LHCN-M2 (cell line): ENCODE measurements at places on chromosomes 3 and 15. TPM values are rescaled to one million over a fixed set of nuclear protein-coding genes. Genes with fewer than 3 reads are reported as not detected.

DNA sequence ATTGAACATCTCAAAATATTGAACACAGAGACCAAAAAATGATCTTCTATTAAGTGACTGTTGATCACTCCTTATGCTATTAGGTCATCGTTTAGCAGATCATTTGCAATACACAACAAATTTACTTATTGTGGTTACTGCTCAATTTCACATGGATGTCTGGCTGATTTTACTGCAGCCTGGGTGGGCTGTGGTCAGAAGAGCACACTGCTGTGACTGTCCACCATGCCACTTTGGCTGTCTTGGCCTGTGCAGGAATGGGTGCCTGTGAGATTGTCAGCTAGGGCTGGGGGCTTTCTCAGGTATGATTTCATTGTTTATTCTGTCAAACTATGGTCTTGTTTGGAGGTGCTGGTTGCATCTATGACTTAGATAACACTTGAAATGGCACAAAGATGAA lies 80.1 kb upstream of the LRTM1 start:
- DNase-seq: no peak

- no peak for DNase-seq
These were observed 64.7 kb upstream of the CCDC39 start for GRCh38 chr3:180743813-180744590.

The CFAP100 gene
- not detected in 2 replicates for total RNA-seq

GRCh38 chr3:76463501-76463900 lies 576.4 kb upstream of the ROBO2 start:
- DNase-seq: no peak

The TMCO5A gene
- total RNA-seq: not detected in 2 replicates

The CTDSPL gene
- 25.6 and 26.5 TPM in 2 replicates for total RNA-seq

- DNase-seq: no peak
These were observed 139.0 kb downstream of the PGPEP1L start for GRCh38 chr15:98868564-98868963.

The CCK gene
- total RNA-seq: not detected in 2 replicates

- no peak for DNase-seq
These were observed 43.5 kb upstream of the RAF1 start for GRCh38 chr3:12707449-12707848.

GRCh38 chr3:9916734-9917680 lies at the start of gene IL17RC:
IL17RC (plus strand) TSS chr3:9917098; CDS start chr3:9917316, 218 bp downstream.
- peak; percentile 88 for DNase-seq

The NANOGP8 gene
- 0.29 TPM in 1 of 2 replicates, not detected in the other for total RNA-seq
